ENCODE measurements at places on chromosomes 7 and 10. TPM values are rescaled to one million over a fixed set of nuclear protein-coding genes. Genes with fewer than 3 reads are reported as not detected.

The DLX6 gene
- not detected for total RNA-seq

The MINDY4 gene
- 2.8 TPM for total RNA-seq

The NYAP1 gene
- total RNA-seq, result 5.6 TPM

The TRA2A gene
- total RNA-seq, result 75.8 TPM

The TBXAS1 gene
- total RNA-seq, result 14.5 TPM

The CPA2 gene
- not detected for total RNA-seq

The SH3PXD2A gene
- 1.3 TPM for total RNA-seq

The LBX1 gene
- total RNA-seq, result not detected

The HTR5A gene
- not detected for total RNA-seq

The SCART1 gene
- total RNA-seq, result 0.14 TPM

The C10orf53 gene
- total RNA-seq, result not detected

The GRID1 gene
- 0.22 TPM for total RNA-seq

The NODAL gene
- not detected for total RNA-seq

The SORBS1 gene
- total RNA-seq, result 0.35 TPM

The ERVW-1 gene
- not detected for total RNA-seq

The PRPS1L1 gene
- total RNA-seq, result not detected

The LMOD2 gene
- total RNA-seq, result not detected

The PIP gene
- 0.36 TPM for total RNA-seq

The GTF2I gene
- total RNA-seq, result 91.0 TPM

The OPN4 gene
- not detected for total RNA-seq

The SH2B2 gene
- 1.8 TPM for total RNA-seq

The MBLAC1 gene
- 3.5 TPM for total RNA-seq
